ENCODE measurements at places on chromosomes 6 and 20.

GRCh38 chr6:15293674-15294073 lies 47.8 kb downstream of the JARID2 start:
- DNase-seq = no peak

GRCh38 chr20:59178983-59179595 lies 15.5 kb downstream of the ZNF831 start:
- no peak for DNase-seq

DNA sequence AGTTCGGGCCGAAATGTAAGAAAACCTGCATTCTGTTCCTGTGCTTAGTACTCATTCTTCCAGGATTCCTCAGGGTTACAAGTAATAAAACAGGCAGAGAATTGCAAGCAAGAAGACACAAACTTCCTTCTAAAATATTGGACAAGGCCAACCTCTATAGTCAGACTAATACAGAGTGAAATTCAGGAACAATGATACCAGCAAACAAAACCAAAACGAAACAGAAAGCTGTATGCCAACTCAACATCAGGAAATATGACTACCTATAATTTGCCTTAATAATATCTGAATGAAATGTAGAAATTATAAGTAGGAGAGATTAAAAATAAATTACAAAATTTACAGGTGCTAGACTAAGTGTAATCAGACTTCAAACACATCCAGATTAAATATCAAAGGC lies 238.8 kb downstream of the HIVEP2 start:
- DNase-seq = no peak

GRCh38 chr6:124995645-124996325 lies 33.5 kb downstream of the RNF217 start:
- no peak for DNase-seq

- no peak for DNase-seq
Observed at GRCh38 chr20:36312724-36313441, 6.7 kb downstream of the DLGAP4 start.

DNA sequence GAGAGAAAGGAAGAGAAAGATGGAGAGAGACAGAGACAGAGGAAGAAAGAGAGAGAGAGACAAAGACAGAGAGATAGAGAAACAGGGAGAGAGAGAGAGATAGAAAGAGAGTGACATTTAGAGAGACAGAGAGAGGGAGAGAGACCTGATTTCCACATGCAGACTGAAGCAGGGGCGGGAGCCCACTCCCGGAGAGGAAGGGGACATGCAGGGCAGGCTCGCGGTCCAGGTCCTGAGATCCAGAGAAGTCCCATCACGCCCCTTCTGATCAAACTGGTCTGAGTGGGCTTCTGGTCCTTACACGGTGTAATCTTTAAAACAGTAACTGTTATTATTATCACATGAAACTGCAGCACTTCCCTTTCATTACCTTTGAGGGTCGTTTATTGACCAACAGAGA lies 62.2 kb downstream of the PHACTR3 start:
- no peak for DNase-seq

GRCh38 chr6:46135176-46135575 lies 5.4 kb downstream of the ENPP4 start:
- no peak for DNase-seq

DNA sequence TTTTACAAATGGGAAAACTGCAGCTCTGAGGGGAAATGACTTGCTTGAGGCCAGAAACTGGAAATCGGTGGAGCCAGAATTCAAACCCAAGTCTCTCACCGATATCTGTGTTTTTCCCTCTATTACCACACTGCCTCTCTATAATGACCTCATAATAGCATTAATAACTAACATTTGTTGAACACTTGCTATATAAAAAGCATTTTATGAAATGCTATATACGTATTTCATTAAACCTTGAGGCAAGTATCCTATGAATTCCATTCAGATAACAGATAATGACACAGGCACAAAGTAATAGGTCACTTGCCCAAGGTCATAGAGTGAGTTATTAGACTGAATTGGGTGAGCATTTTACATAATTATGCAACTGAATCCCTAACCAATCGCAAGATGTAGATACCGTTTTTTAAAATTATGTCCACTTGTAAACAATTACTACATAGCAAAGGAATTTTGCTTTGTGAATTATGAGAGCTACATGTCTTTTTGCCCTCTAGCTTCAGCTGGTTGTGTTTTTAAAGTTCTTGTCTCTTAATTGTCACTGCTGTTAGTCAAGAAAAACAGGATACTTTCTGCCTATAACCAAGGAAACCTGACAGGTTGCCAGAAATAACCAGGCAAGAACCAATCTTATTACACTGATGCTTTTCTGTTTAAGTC lies 4.7 kb downstream of the DSN1 start:
- DNase-seq = no peak

DNA sequence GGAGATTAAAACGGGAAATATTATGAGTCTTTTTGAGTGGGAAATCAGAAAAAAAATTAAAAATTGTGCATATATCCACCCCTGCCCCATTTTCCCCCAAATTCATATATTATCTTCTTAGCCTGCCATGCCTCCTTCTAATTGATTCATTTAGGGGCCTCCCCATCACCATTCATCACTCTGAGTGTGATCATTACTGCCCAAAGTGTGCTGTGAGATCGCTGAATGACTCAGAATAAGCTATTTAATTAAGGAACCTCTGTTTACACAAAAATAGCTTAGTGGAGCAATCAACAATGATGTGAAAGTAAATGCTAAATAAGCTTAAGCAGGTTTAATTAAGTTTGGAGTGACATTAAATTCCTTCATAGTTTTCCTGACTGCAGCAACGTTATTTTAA lies 645.5 kb downstream of the GRIK2 start:
- no peak for DNase-seq

- no peak for DNase-seq
Observed at GRCh38 chr6:12645941-12646340, 70.6 kb upstream of the PHACTR1 start.

DNA sequence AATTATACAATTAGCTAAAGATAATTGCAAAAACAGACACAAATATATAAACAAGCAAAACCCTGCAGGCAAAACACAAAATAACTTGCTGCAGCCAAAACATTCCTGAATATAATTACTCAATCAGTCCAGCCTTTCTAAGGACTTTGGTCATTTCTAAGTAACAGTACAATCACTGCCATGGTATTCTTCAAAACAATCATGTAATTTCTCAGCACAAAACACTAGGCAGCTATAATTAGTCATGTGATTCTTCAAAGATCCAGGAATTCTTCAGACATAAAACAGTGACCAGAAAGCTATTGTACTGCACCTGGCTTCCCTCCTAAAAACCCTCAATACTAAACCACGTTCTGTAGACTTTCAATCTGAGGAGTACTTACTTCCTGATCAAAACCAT lies 881.1 kb downstream of the EPHA7 start:
- DNase-seq = no peak

- DNase-seq = no peak
Observed at GRCh38 chr6:152745509-152746171, 5.0 kb upstream of the VIP start.

GRCh38 chr6:11731423-11731822 lies 47.2 kb downstream of the ADTRP start:
- DNase-seq = no peak

DNA sequence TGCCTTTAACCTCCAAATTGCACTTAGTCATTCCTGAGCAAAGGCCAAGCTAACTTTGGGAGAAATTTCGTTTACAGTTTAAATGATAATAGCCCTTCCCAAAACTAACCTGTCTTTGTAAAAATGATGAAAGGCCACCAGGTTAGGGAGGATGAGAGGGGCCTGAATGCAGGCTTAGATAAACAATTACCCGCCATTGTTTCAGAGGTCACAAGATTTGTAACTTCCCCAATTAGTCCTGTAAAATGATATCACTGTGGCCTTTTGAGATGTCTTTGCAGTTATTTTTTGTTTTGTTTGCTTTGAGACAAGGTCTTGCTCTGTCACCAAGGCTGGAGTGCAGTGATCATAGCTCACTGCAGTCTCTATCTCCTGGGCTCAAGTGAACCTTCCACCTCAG lies 26.3 kb downstream of the GNL1 start:
- no peak for DNase-seq

- no peak for DNase-seq
Observed at GRCh38 chr6:14058029-14058695, 59.4 kb upstream of the CD83 start.

- DNase-seq = no peak
Observed at GRCh38 chr20:58984691-58985090, 3.6 kb downstream of the NELFCD start.

GRCh38 chr6:154606457-154606856 lies 96.0 kb upstream of the CNKSR3 start:
- DNase-seq = peak; percentile 80

DNA sequence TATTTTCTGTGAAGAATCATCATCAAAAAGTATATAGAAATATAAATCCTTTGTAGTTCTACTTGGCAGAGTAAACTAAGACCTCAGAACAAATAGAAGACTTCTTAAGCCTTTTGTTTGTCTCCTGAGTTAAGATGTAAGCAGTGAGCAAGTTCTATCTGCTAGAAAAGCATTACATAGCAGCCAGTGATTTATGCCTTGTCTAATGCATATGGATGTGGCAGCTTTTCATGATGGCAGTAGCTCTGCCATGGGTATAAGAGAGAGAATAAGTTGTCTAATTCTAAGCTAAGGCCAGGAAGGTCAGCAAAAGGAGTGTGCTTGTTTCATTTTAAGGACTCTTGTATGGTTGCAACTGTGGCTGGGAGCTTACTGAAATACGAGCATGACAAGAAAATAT lies 920.2 kb downstream of the GRIK2 start:
- no peak for DNase-seq

GRCh38 chr20:35252037-35252461 lies 25.6 kb downstream of the MMP24 start:
- DNase-seq = no peak

Measured in stimulated activated CD8-positive, alpha-beta memory T cell treated with anti-CD3 and anti-CD28 coated beads, Interleukin-4, amount 100 ng/mL, for 4 hours (primary cell).